ENCODE measurements at places on chromosomes 5 and 9.

DNA sequence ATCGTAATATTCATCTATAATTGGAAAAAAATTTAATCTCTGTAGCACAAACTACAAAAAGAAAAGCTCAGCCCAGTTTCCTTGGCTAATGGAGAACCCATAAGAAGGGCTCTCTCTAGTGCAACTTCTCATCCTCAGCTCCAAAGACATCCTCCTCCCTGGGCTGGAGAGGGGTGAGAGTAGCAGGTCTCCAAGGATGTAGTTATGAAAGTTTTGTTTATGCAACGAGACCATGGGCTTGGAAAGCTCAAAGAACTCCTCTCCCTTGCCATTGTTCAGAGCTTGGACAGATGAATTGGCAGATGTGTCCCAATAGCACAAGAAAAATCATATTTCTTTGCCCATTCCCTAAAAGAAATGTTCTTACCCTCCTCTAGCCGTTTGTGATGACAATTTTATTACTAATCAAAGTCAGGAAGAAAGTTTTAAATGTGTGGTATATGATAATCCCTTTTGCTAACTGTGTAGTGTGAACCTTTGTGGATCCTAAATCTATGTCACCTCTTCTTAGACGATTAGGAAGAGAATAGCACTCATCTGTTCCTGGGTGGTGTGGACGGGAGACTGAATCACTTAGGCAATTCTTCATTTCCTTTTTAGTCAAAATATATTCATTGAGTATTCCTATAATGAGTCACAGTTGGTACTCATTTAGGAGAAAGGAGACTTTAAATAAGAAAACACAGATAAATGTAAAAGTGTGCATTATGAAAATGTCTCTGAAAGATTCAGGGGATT lies 52.2 kb downstream of the GARNL3 start:
- DNase-seq: no peak

GRCh38 chr9:82183181-82183860 lies 194.7 kb downstream of the SPATA31D1 start:
- no peak for DNase-seq

DNA sequence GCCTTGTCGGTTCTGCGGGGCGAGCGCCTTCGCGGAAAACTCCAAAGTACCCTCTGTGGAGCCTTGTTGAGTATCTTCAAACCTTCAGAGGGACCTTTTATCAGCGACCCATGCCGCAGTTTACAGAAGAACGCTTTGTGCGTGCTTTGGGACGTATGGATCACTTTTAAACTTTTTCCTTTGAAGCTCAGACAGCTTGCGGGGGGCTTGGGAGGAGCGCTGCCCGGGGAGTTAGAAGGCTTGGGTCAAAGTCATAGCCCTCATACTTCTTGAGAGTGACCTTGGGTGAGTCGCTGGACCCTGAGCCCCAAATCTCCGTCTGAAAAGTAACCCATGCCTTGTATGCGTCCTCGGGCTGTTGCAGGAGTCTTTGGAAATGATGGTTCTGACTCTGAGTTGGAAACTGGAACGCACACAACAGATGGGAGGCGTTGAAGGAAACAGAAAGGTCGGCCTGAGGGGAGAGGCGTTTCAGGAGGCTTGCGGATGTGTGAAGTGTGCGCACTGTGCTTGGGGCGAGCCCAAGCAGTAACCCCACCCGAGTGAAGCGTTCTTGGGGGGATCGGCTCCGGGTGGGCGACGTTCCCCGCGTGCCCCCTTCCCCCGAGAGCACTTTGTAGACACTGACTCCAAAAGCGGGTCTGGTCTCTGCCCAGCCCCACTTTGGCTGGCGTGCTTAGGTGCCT lies 661 bp upstream of the SLC25A51 start:
- no peak for DNase-seq

DNA sequence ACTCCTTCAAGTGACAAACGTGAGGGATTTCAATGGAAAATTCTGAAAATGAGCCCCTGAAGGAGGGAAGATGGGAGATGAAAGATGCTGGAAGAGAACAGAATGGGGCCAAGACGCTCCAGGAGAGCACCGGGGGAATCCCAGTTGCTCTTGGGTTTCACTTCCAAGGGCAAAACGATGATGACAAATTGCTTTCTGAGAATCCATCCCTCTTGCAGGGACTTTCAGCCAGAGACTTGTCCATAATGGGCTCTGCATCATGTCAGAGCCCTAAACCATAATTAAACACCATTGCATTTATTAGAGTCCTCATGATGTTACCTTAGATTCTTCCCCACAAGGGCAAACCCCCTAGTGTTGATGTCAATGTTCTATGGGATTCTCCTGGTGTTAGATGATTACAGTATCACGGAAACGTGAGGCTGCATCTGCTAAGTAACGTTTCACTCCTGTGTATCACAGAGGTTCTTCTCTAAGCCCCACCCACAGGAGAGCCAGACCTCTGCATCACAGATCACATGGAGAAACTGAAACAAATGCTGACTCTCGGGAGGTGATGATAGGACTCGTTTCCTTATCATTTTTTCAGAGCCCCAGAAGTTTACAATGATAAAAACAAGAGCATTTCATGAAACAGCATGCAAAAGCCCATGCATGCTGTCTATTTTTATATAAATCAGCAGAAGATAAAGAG lies 114.4 kb downstream of the TENT4A start:
- no peak for DNase-seq

DNA sequence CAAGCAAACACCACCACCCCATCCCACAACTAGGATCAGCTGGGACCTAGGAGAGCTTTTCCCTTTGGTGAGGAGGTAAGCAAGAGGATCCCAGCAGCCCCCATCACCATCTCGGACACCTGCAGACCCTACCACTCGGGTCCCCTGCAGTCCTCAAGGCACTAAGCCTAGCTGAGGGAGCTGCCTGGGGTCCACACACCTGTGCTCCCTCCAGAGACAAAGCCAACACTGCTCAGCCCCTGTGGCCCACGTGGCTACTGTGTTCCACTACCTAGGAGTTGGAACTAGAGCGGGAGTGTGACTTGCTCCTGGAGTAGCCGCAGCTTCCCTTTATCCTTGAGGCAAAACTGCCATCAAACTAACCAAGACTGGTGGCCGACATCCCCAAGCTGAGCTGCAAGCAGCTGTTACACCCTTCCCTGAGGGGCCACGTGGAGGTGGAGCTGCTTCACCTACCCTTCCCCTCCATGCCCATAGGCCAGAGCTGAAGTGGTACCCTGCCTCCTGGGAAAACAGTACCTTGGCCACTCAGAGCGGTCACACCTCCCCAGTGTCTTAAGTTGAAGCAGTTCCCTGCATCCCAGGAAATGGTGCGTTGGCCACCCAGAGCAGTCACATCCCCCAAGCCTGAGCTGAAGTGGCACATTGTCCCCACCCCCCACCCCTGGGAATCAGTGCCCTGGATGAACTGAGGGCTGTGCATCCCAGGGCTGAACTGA lies 205.5 kb downstream of the CACNA1B start:
- no peak for DNase-seq

DNA sequence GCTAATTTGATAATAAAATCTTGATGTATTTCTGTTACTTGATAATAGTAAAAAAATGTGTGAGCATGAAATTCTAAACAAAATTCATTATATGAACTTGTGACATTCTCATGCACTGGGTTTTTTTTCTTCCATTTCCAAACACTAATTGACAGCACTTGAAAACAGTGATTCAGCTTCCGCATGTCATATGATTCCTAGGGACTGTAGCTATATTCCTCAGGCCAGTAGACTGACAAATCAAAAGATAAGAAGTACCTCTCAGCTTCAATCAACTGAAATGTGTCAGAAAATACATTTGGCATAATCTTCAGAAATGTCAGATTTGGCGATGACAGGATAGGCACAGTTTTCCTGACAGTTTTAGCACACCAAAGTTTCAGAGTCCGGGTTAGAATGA lies 52.5 kb downstream of the EFNA5 start:
- no peak for DNase-seq

DNA sequence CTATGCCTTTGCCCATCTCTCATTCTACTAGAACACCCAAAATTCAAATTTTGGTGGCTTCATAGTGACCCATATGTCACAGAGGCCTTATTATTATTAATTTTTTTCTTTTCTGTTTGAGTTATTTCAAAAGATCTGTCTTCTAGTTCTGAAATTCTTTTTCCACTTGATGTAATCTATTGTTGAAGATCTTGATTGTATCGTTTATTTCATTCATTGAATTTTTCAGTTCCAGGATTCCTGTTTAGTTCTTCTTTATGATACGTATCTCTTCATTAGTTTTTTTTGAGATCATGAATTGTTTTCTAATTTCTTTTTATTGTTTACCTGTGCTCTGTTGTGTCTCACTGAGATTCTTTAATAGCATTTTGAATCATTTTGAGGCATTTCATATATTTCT lies 24.6 kb upstream of the APBA1 start:
- no peak for DNase-seq

DNA sequence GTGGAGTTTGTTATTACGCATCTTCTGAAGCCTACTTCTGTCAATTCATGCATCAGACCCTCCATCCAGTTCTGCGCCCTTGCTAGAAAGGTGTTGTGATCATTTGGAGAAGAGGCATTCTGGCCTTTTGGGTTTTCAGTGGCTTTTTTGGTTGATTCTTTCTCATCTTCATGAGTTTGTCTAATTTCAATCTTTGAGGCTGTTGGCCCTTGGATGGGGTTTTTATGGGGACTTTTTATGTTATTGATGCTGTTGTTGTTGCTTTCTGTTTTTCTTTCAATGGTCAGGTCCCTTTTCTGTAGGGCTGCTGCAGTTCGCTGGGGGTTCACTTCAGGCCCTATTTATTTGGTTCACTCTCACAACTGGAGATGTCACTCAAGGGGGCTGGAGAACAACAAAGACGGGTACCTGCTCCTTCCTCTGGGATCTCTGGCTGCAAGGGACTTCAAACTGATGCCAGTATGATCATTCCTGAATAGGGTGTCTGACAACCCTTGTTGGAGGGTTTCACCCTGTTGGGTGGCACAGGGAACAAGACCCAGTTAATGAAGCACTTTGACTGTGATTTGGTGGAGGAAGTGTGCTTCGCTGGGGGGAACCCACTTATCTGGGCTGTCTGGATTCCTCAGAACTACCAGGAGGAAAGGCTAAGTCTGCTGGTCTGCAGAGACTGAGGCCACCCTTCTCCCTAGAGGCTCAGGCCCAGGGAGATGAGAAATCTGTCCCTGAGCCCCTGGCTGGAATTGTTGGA lies 226.7 kb upstream of the PTGER4 start:
- no peak for DNase-seq

GRCh38 chr5:39928709-39929108 lies 503.9 kb upstream of the DAB2 start:
- no peak for DNase-seq

- no peak for DNase-seq
Measured at GRCh38 chr9:68426755-68427154, 70.3 kb downstream of the PGM5 start.

DNA sequence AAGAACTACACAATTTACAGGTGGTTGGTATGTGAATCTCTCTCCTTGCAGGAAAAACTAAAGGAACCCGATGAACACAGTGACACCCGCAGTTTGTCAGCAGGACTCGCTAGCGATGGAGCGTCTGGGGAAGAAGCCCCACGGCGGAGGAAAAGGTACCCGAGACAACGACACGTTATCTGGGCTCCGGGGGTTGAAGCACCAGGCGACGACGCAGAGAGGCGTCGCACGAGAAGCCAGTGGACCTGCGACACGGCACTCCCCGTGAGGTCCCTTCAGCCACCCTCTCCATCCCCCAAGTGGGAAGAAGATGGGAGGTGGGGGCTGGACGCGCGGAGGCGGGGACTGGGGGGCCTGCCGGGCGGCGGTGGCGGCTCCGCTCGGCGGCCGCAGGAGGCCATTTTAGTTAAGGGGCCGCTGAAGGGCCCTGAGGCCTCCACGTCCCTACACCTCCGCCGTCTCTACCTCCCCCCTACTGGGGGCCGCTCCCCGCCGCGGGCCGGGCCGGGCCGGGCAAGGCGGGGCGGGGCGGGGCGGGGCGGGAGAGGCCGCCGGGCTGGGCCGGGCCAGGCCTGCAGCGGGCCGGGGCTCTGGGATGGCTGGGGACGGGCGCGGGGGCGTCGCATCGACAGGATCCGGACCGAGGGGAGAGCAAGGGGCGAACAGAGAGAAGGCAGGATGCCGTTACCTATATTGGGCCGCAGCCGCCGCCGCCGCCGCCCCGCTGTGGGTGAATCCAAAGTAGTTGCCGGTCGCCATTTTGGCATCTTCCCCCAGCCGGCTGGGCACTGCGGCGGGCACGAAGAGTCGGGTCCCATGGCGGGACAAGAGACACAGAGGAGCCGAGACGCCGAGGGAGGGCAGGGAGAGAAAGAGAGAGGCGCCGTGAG lies 754 bp downstream of the ZFR start:
- DNase-seq: peak; percentile 29

GRCh38 chr5:168939156-168939800 lies 360.1 kb upstream of the PANK3 start:
- no peak for DNase-seq

- no peak for DNase-seq
Measured at GRCh38 chr5:139186752-139187326, 11.3 kb downstream of the SIL1 start.

- no peak for DNase-seq
Measured at GRCh38 chr5:88938488-88938887, 55.5 kb upstream of the MEF2C start.

DNA sequence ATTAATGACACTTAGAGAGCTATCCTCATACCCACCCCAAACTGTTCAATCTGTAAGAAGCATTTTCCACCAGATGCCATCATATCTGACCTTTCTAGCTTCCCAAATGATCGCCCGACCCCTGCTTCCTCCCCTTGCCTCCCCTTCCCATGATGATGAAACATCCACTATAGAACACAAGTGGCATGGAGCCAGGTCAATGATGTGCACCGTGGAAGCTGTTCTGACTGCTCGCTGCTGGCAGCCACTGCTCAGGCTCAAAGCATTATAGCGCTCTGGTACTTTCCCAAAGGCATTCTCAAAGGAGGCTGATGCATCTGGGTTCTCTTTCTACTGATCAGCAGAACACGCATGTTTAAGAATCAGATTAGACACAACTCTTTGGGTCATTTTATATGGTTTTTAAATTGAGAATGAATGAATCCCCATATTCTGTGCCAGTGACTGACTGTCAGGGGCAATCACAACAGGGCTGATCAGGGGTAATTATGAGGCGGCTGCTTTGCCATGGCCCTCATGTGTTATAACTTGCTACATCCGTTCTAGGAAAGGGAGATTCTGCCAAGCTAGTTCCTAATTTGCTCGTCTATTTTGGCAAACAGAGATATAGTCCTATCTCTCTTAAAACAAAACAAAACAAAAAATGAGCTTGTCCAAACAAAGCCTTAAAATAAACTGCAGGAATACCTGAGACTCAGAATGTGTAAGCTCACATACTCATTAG lies 343.7 kb downstream of the ENC1 start:
- DNase-seq: peak; percentile 2

- no peak for DNase-seq
Measured at GRCh38 chr5:73605223-73606087, 20.5 kb upstream of the ARHGEF28 start.

DNA sequence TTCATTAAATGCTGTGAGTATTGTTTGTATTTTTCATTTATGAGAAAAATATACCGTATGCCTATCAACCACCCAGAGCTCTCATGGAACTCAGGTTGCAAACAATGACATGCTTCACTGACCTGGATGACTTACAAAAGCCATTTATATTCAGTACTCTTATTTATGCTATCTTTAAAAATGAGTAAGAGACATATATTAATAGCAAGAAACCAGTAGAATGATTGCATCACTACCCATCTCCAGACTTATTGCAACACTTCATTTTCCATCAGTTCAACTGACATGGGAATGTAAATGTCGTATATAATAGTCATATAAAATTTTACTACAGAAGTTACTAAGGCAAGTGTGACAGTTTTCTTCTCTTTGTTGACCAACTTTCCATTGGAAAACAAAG lies 69.1 kb downstream of the OTP start:
- no peak for DNase-seq
